ENCODE measurements at places on chromosomes 5 and 9.

DNA sequence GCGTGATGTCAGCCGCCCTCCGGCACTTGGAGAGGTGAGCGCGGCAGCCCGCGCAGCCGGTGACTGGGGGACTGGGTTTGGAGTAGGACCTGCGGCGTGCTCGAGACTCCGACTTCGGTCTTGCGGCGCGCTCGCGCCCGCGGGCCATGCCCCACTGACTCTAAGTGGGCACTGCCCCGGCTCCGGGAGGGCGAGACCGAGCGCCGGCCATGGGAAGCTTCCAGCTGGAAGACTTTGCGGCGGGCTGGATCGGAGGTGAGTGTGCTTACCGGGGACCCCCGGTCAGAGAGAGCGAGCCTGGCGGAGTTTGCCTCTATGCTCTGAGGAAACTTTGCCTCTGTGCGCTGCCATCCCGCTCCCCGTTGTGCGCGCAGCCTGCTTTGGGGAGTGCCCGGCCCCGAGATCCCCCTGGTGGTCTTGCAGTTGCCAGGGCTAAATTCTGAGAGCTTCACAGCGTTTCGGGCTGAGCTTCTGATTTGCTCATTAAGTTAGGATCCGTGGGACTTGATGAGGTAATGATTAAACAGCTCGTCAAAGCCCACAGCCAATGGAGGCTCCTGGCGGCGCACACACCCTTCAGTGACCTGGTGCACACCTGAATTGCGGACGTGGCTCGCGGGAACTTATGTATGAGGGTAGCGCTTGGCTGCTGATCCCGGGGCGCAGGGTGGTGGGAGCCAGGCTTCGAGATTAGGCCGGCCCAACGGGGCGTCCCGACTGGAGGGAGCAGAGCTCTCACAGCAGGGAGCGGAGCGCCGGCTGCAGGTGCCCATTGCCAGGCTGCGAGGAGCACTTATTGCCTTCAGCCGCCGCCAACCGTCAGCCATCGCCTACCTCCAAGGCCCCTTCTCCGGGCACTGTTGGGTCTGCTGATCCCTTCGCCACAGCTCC is at the start of gene SLC25A48:
SLC25A48 (plus strand) TSS at position 25 of the 891 bp plus-strand sequence; CDS start at position 210, 185 bp downstream.
- peak; percentile 8 for DNase-seq

- DNase-seq = no peak
Measured at GRCh38 chr5:170508036-170508435, 4.2 kb downstream of the KCNIP1 start.

- no peak for DNase-seq
Measured at GRCh38 chr9:126497660-126498275, 116.0 kb upstream of the LMX1B start.

GRCh38 chr5:149762958-149763630 is 33.0 kb downstream of the PPARGC1B start:
- no peak for DNase-seq

- no peak for DNase-seq
Measured at GRCh38 chr9:19517202-19517942, 108.6 kb downstream of the ACER2 start.

GRCh38 chr5:98877600-98877999 is 51.2 kb downstream of the CHD1 start:
- DNase-seq = no peak

- no peak for DNase-seq
Measured at GRCh38 chr9:5611321-5612184, 17.4 kb upstream of the RIC1 start.

DNA sequence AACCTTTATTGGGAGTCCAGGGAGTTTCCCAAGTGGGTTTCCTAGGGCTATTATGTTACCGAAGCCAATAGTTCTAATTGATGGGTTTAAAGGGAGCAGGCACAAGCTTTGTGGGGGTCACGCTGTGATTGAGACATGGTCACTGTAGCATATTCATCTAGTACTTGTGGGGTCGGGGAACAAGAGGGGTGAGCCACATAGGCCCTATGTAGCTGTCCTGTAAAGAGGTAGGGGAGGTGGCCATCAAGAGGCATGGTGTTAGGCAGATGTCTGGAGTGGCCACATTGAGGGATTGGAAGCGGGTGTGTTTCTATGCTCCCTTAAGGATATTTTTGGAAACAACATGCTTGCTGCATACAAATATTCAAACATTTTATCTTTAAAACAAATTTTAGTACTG is 50.1 kb downstream of the EXOSC2 start:
- DNase-seq = no peak

DNA sequence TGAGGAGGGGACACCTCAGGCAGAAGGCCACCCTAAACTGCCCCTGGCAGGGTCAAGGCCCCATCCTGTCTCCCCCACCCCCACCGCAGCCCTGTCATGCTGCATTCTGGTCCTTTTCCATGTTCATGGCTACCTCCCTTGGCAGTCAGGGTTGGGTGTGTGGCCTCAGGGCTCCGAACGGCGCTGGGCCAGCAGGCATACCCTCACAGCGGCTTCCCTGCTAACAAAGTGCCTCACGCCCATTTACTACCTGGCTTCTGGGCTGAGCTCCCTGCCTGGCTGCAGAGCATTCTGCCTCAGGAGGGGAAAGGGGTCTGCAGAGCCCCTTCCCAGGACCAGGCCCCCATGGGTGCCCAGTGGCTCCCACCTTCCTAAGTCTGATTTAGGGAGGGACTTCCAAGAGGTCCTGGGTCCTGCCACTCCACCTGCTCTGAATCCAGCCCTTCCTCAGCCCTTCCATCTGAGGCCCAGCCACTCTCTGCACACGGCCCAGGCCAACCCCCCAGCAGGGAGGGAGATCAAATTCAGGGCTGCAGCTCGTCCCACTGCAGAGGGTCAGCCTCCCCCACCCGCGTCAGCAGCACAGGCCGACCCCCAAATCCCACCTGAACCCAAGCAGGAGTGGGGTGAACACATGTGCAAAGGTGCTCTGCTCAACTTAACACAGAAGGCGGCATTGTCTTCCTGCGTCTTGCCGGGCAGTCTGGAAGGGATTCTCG is 115.9 kb upstream of the PHYKPL start:
- DNase-seq = no peak

- no peak for DNase-seq
Measured at GRCh38 chr5:94375801-94376200, 242.6 kb downstream of the KIAA0825 start.

GRCh38 chr5:88819301-88819999 is 63.5 kb downstream of the MEF2C start:
- DNase-seq = no peak

DNA sequence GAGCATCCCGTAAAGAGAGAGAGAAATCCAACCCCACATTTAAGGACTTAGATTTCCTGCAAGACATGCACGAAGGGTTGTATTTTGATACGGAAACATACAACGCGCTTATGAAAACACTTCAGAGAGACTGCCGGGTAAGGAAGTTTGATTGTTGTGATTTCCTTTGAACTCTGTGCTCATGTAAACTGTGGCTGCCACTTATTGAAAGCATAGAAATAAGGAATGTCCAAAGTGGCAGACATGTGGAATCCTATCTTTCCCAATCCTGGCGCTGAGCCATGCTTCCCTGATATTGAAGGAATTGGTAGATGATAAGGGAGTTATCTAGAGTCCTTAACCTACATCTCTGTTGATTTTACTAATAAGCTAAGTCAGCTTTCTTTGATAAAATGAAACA is 119.4 kb downstream of the PRKACG start:
- DNase-seq = no peak

DNA sequence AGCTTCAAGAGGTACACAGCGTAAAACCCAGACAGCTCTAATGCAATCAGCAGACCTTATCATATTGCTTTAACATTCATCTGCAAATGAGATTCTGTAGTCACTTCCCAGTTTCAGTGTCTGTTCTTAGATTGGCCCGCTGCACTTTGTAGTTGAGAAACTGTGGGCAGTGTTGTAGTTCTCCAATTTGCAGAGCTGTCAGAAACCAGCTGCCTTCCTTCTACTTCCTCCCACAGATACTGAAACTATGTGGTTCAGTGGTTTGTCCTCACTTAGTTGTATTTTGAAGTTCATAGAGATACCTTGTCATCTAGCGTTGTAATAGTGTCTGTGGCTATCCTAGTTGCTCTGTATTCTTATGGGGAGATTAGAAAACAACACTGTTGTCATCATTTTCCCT is 39.6 kb upstream of the TRIM36 start:
- no peak for DNase-seq

DNA sequence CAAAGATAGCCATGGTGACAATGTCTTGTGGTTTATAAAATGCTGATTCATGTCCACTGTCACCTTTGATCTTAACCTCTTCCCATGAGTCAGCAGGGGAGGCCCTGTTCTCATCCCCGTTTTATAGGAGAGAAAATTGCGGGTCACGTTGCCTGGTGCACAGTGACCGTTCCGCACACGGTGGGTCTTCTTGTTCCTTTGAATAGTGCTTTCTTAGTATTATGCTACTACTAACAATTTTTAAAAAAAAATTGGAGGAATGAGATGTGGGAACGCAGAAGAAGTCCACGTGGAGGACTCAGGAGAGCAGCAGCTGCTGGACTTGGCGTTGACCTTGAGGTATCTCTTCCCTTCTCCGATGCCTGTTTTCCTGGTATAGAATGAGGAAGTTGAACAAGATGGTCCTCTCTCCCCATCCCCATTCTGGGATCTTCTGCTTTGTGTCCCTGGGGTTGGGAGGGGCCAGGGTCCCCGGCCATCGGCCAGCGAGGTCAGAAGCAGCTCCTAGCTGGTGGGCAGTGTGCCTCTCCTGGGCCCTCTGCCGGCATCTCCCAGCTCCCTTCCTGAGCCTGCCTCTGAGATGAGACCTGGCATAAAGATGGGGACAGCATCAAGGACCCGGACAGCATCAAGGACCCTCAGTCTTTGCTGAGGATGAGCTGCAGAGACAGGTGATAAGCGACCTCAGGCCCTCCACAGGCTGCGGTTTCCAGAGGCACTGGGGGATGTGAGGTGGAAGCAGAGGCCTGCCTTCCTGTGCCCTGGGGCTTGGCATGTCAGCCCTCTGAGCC is 143.9 kb downstream of the C9orf50 start:
- no peak for DNase-seq

- DNase-seq = no peak
Measured at GRCh38 chr5:106241409-106241808, 1429.3 kb downstream of the EFNA5 start.

DNA sequence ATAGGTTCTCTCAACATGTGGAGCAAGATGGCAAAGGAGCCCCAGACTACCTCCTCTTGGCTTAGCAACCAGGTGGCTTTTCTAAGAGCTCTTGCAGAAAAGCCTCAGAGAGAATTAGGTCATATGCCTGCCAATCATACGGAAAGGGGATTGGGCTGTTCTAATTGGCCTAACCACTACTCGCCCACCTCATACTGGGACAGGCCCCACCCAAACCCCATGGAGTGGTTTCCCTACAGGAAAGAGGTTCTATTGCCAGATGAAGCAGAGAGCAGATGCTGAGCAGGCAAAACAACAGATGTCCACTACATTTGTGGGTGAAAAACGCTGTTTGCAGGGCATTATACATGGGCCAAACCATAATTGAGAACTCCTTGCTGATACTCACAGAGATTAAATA is 29.0 kb downstream of the ABLIM3 start:
- DNase-seq = no peak

GRCh38 chr5:174410716-174411478 is 313.5 kb upstream of the MSX2 start:
- DNase-seq = no peak

DNA sequence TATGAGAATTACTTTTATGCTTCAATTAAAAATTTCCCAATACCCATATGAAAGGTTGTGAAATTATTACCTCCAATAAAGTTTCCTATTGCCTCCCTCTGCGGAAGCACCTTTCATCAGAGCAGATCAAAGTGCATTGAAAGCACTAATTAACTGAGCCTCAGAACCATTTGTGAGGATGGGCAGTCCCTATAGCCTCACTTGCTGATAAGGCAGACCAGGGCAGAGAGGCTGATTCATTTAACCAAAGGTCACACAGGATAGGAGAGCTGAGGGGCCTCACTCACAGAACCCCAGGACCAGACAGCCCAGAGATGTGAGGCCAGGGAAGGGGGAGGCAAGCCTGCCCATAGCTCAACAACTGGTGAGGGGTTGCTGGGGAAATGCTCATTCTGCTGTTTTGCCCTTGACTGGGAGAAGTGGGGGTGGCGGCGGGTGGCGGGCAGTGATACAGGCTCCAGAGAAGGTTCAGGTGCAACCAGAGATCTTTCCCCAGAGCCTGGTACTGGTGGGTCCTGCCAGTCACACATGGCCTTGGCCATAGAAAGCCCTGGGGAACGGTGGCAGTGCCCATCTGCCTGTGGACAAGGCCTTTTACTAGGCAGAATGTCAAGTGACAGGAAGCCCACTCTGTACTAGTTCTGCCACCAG is 57.9 kb downstream of the MACROH2A1 start:
- DNase-seq = no peak

- no peak for DNase-seq
Measured at GRCh38 chr9:112327718-112328450, 5.5 kb downstream of the PTBP3 start.

Data from fibroblast of skin of left quadriceps (primary cell).